ENCODE measurements at places on chromosomes 5 and 9.

GRCh38 chr5:158626718-158627117 lies 473.0 kb downstream of the EBF1 start:
- DNase-seq, result no peak

DNA sequence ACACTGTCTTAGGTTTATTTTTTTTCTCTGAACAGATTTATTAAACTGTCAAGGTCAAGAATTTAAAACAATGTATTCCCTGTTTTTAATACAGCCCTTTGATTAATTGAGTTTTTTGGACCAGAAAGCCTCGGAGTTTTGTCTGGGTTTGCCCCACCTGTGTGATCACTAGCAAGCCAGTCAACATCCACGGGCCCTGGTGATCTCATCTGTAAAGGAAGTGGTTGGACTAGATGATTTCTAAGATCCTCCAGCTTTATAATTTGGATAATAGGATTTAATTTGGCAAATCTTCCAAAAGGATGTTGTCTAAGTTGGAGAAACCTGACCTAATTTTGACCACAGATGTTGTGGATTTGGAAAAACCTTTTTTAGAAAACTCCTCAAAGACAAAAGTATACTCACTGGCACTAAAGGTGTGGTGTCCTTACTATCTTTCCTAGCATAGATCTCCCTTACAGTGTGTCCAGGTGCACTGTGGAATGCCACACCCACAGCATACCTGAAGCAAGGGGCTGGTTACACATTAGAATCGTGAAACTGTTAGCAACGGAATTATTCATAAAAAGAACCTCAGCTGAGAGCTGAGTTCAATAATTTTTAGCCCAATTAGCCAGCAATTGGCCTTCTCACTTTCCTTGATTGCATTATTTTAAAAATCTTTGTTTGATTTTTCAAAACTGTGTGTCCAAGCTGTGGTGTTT lies 195.6 kb upstream of the ELL2 start:
- no peak for DNase-seq

DNA sequence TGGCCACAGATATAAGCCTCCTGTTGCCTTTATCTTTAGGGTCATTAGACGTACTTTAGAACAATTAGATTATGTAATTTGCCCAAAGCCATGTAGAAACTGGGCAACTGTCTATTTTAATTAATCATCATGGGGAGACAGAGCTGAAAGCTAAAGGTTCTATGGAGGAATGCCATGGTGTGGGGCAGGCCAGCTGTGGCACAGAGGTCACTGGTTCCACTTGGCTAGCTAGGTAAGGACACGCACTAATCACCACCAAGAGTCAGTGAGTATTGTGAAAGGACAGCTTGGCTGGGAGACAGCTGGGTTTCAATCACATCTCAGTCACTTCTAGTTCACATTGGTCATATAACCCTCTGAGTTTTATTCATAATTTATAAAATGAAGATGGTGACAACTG lies 81.7 kb downstream of the HMHB1 start:
- no peak for DNase-seq

- DNase-seq, result no peak
Observed at GRCh38 chr9:131854896-131855613, 115.2 kb upstream of the RAPGEF1 start.
